ENCODE measurements at places on chromosomes 1 and 21.

DNA sequence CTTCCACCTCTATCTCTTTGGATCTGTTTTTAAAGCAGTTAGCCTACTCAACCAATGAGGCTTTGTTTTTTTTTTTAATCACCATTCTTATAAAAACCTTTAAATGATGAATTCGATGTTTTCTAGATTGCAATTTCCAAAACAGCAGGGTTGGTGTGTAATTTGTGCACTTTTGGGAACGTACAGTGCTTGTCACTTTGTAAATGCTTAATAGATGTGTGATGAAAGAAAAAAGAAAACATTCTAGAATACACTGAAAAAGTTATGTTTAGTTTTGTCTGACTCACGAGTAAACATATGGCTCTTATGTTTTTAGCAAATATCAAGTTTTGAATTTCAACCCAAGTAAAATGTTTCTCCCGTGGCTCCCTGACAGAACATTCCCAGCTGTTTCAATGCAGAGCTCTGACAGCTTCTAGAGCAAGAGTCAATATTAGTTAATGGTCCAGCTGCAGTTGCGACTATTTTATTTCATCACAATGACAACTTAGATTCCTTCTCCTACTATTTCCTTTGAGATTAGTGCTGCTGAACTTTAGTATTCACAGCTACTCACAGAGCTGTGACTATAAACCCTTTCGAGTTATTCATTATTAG, 362.5 kb upstream of the ADAMTS5 start:
- DNase-seq: no peak

DNA sequence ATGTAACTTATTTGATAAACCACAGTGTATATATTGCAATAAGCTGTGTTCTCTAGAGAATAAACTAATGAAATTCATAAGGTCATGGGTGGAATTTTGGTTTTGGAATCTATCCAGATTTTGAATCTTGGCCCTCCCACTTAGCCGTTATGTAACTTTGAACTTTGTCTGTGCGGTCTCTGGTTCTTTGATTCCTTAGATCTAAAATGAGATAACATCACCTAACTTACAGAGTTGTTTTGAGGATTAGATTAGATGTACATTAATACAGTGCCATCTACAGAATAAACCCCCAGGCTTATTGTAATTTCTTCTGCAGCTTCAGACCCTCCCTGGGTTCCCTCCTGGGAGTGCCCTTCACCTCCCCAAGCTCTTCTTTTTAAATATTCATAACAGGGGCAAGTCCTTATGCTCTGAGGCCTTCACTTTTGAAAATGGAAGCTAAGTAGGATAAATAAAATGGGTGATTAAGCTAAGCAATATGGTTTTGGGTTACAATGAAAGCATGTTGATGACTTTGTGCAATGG, 124.3 kb downstream of the ATG4C start:
- DNase-seq: no peak

DNA sequence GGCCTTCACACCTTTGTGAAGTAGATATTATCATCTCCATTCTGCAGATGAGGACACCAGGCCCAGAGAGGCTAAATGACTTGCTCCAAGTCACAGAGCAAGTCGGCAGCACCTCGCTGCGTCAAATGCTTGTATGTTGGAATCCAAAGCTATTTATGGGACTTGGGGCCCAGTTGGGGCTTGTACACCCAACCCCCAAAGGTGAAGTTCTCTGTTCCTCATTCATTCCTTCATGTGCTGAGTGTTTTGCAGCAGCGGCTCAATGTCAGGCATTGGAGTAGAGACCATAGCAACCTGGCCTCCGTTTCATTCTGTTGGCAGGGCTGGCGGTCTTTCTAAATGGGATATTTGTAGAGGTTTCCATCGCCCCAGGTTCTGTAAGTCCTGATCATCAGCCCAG, 113.4 kb upstream of the SLC25A33 start:
- no peak for DNase-seq

DNA sequence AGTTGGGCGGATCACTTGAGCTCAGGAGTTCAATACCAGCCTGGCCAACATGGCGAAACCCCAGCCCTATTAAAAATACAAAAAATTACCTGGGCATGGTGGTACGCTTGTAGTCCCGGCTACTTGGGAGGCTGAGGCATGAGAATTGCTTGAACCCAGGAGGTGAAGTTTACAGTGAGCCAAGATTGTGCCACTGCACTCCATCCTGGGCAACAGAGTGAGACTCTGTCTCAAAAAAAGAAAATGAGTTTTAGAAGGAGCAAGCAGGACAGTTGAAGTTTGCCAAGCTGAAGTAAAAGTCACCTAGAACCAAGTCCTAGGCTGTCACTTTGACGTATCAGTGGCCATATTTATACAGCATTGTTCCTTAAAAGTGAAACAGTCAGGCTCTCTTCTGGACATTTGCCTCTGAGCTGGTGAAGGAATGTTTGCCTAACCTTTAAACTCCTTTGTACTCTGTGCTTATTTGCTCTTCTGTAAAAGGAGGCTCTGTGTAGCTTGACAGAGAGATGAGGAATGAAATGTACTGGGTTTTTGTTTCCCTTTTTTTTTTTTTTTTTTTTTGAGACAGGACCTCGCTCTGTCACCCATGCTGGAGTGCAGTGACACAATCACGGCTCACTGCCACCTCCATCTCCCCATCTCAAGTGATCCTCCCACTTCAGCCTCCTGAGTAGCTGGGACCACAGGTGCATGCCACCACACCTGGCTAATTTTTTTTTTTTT, 2.8 kb downstream of the RAB4A start:
- no peak for DNase-seq

DNA sequence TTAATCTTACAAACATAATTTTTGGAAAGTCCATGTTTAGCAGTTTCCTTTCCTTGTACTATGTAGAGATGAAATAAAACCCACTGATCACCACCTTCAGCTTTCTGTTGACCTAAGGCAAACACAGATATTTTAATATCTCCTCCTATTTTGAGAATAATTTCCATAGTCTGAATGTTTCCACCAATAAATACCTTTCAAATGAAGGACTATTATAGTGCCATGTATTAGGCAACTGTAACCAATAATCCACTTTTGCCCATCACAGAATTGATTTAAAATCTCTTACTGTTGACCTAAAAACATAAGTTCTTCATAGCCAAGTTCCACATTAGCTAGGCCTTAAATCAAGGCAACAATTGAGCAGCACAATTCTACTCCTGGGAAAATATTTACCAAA, 1.8 kb downstream of the CDC42BPA start:
- DNase-seq: no peak

- DNase-seq: peak; percentile 73
Observed at GRCh38 chr1:241841691-241842090, 6.3 kb upstream of the EXO1 start.

DNA sequence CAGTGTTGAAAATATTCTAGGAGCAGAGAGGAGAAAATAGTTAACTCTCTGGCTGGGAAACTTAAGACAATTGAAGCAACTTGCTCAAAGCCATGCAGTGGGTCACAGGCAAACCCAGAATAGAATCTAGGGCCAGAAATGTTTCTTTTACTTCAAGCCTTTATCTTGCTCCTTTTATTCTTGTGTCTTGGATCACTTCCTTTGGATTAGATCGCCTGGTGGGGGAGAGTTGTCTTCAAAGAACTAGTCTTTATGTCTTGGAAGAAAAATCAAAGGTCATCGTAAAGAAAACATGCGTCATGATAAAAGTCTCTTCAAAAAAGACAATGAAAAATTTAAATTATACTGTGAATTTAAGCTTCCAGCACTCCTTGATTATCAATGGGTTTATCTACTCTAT, 493.6 kb upstream of the USP24 start:
- DNase-seq: no peak

All from NCI-H187 treated with DMSO at 0.1 percent for 48 hours (cell line).